ENCODE measurements at places on chromosomes 3 and 15.

DNA sequence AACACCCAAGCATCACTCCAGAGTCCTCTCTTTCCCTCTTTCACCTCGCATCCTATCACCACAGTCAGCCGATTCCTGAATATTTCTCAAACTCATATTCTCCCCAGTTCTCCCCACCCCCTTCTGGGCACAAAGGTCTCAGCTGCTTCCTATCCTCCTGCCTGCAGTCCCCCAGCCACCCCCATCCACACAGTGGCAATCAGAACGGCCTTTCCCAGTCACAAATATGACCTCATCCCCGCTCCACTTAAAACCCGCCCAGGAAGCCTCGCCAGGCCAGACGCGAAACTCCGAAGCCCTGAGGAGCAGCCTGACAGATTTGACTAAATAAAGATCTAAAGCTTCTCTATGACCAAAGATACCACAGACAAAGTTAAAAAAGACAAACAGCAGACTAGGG is 49.9 kb upstream of the LINGO1 start:
- no peak for DNase-seq

GRCh38 chr15:65054333-65055200 is 9.4 kb downstream of the SLC51B start:
- DNase-seq: no peak

- no peak for DNase-seq
These were observed 15.8 kb upstream of the SLC27A2 start for GRCh38 chr15:50166216-50166615.

DNA sequence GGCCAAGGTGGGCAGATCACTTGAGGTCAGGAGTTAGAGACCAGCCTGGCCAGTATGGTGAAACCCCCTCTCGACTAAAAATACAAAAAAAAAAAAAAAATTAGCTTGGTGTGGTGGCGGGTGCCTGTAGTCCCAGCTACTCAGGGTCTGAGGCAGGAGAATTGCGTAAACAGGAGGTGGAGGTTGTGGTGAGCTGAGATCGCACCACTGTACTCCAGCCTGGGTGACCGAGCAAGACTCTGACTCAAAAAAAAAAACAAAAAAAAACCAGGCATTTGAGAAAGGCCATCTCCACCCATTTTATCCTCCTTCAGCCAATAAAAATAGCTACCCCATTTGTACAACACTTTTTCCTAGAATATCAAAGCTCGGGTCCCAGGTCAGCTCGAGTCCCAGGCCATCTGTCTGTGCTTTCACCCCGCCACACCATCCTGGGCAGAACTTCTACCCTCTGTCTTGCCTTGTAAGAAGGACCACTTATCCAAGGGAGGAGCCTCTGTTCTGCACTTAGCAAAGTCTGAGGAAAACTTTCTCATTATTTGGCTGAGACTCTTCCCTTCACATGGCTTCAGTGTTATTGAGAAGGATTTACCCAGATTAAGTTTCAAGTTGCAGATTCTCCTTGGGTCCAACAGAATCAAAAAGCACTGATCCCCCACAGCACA is 99.1 kb downstream of the MESD start:
- no peak for DNase-seq
